Astrocyte of the cerebellum (primary cell): ENCODE measurements at places on chromosomes 6 and 20.

DNA sequence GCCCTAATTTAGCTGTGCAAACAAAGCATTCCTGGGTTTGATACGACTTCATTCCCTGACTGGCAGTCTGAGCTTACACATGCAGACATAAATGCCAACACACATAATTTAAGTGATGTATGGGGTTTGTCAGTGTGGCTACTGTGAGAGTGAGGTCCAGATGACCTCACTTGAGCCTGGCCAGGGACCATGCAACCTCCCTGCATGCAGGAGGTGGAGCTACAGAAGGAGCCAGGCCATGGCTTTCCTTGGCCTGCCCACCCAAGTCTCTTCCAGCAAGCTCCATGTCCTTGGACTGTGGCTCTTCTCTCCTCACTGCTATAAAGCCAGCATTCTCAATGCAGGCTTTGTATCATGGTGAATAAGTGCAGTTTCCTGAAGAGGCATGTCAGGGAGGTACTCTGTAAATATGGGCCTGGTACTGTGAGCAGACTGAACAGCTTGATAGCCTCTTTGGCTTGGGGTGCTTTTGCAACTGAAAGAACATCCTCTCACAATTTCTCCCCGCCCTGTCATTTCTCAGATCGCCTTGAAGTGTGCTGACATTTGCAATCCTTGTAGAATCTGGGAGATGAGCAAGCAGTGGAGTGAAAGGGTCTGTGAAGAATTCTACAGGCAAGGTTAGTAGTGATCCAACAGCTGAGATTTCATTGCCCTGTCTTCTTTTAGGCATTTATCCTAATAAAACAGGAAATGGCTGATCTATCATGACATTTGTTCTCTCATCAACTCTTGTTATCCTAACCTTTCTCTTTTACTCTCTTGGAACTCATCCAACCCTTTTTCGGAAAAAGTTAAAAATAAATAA lies 69.2 kb downstream of the MTFR2 start:
- no peak for DNase-seq

DNA sequence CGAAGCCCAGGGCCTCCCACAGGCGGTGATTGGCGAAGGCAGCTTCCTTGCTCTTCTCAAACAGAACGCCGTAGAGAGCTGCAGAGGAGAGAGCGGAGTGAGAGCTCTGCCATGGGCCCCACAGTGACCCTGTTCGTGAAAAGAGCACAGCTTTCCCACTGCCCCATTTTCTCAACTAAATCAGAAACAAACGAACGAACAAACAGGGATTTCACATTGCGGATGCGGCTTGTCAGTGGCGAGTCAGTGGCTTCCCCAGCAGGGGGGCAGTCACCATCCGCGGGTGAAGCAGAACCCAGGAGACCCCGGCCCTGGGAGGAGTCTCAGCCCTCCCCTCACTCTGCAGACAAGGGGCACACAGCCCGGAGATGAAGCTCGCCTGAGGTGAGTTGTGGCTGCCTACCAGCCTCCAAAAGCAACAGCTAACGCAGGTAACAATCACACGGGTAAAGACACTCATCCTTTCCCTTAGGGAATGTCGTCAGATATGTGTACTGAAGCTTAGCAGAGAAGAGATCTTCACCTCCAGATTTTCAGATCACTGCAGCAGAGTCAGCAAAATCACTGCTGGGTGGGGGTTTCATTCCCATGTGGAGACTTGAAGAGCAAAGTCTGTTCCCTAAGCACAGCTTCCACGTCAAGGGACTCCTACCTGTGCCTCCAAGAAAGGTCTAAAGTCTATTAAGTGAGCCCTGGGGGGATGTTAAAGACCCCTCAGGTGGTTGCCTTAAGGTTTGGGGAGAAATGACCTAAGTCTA lies 51.2 kb upstream of the GPR31 start:
- no peak for DNase-seq

DNA sequence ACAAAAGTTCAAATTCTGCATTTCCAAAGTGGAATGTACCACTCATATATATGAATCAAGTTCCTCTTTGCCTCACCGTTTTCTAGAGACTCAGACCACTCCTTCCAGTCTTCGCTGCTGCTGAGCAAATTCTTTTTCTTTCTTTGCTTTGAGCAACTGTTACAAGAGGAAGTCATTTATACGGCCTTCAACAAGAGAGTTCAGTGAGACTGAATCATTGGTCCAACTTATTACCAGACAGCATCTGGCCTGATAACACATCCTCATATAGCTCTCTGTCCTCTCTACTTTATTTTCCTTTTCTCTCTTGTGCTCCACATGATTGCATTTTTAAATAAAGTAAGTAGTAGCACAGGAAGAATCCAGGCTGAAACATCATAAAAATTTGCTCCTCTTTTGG lies 652.7 kb downstream of the PHF3 start:
- no peak for DNase-seq

- no peak for DNase-seq
Measured at GRCh38 chr6:12007887-12008286, 4.2 kb upstream of the HIVEP1 start.

- peak; percentile 53 for DNase-seq
Measured at GRCh38 chr6:33812669-33813068, 8.9 kb upstream of the MLN start.

GRCh38 chr6:121765060-121765459 lies 329.6 kb downstream of the GJA1 start:
- no peak for DNase-seq

- no peak for DNase-seq
Measured at GRCh38 chr6:52558266-52559000, 18.4 kb downstream of the TRAM2 start.

DNA sequence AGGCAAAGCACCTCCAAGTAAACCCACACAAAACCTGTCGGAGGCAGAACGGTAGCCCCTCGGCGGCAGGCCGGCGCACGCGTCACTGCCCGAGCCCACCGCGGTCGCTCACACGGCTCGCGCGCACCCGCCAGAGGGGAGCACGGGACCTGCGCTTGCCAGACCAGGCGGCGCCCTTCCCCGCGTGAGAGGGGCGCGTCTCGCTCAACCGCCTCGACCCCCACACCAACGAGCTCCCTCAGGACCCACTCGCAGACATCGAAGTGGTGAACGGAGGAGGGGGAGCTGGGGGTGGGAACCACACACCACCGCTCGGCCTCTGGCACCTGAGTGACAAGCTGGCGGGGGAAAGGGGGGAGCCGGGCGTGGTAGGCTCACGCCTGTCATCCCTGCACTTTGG lies 1513.4 kb upstream of the DEFB115 start:
- DNase-seq: no peak

- DNase-seq: no peak
Measured at GRCh38 chr6:142302421-142303175, 791 bp downstream of the ADGRG6 start.

DNA sequence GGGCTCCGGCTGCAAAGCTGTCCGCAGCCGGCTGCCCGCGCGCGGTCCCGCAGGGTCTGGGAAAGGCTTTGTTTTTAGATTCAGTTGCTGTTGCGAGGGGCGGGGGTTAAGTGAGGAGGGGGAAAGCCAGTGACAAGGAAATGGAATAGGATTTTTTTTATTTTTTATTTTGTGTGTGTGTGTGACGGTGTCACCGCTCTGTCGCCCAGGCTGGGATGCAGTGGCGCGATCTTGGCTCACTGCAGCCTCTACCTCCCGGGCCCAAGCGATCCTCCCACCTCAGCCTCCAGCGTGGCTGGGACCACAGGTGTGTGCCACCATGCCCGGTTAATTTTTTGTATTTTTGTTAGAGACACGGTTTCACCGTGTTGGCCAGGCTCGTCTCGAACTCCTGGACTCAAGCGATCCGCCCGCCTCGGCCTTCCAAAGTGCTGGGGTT lies 615 bp upstream of the UBE2J1 start:
- no peak for DNase-seq

DNA sequence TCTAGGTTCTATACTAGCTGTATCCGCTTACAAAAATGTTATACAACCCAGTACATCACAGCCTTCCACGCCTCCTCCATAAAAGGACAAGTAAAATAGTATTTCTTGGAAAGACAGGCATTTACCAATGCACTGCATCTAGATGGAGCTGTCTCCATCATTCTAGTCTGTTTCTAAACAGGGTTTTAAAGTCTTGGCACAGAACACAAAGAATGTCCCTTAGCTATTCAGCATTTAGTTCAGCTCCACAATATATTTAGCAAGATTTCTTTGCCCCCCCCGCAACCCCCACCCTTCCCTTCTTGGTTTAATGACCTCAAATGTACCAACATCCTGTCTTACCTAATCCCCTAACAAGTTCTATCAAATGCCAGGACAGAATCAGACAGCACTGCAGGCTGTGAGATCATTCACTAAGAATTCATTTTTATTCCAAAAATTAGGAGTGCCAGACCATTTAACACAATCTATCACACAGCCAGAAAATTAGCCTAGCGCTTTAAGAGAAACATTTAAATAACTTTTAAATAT lies 198.6 kb downstream of the BACH2 start:
- peak; percentile 95 for DNase-seq

DNA sequence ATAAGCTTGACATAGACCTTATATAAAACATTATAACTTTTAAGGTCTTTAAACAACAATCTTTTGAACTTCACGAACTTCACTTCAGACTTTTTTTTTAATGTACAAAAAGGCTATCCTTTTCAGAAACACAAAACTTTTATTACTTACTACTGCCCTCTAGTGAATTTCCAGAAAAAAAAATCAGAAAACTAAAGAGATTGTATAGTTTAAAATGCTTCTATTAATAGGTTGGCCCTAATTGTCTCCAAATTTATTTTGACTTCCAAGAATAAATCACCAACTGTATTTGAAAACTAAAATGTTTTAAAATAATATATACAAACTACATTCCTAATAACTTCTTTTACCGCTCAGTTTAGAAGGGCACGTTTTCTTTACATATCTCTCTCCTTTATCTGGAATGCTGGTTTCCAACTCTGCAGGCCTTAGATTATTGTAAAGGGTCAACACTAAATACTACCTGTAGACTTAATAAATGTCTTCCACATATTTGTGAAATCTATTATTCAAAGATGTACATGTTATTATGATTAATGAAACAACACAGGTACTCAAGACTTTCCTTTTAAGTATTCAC lies 66.8 kb downstream of the LMBRD1 start:
- no peak for DNase-seq

DNA sequence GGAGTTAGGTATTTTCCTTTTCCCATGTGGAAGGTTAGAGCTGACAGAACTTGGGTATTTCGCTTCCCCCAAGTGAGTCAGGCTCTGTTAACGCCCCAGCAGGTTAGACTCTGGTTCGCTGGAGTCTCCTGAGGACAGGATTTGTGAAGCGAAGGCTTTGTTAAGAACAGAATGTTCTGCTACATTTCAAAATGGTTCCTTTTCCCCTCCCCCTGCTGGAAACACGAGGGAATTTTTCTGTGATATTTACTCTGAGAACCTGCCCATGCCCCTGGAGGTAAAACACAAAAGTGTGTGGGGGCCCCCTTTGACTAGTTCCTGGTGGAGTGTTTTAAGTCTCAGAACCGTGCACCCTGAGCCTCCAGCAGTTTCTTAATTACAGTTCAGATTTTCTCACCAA lies 731.4 kb upstream of the CITED2 start:
- no peak for DNase-seq

DNA sequence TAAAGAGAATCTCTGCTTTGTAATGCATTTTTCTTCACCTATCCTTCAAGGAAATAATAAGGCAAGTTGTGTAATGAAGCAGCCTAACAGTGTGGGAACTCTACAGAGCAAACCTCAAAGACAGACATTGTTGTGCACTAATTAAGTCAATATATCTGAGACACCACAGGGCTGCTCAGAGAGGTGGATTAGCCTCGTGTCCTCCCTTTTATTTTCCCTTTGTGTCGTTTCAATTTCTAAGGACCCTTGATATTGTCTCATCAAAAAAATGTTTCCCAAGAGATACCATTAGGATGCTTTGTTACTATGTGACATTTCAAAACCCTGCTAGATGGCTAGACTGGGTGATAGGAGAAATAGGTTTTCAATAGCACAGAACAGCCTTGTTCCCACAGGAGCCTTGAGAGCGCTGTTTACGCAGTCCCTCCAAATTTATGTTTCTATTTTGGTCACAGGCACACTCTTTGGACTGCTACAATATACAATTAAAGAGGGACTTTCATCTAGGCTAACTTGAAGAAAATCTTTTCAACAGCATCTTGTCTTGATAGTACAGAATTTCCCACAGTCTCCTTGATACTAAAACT lies 23.1 kb downstream of the UBE3D start:
- DNase-seq: no peak

DNA sequence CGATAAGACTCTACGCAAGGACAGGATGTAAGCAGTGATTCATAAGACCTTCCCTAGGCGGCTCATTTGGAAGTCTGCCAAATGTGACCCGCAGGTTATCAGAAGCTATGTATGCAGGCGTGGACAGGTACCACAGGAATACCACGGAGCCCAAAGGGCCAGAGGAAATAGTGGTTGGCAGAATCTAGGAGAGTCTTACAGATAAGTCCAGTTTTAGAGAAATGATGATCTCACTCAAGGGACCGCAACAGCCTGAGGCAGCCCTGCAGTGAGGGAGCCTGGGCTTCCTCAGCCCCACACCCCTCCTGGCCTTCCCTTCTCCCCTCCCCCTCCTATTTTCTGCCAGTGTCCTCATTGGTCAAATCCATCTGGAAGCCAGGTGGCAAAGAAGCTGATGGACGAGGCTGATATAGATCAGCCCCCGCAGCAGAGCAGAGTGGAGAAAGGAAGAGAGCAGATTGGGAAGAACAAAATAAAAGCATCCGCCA lies 110.6 kb downstream of the FNDC1 start:
- no peak for DNase-seq

GRCh38 chr6:141097471-141097870 lies 1035.3 kb upstream of the GJE1 start:
- DNase-seq: no peak
